ENCODE measurements at places on chromosomes 5 and 9.

GRCh38 chr5:115392611-115393010 is 96.2 kb upstream of the CCDC112 start:
- no peak for DNase-seq

- no peak for DNase-seq
These were observed 48.8 kb downstream of the CEMIP2 start for GRCh38 chr9:71719562-71719961.

DNA sequence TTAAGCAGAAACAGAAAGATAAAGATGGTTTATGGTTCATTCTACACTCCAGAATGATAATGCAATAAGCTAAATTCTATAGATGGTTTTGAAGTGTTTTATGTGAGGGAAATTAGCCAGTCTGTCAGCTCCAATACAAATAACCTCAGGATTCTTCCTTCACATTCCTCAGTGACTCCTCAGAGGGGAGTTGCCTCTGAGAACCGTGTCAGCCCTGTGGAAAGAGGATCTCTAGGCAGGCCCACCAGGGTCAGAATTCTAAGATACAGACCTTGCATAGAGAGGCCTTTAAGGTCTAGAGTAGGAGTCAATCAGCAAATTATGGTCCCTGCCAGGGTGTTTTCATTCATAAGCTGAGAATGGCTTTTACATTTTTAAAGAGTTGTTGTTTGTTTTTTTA is 26.6 kb downstream of the RUSC2 start:
- no peak for DNase-seq

- DNase-seq = no peak
These were observed 21.4 kb downstream of the AGXT2 start for GRCh38 chr5:35026280-35026840.

DNA sequence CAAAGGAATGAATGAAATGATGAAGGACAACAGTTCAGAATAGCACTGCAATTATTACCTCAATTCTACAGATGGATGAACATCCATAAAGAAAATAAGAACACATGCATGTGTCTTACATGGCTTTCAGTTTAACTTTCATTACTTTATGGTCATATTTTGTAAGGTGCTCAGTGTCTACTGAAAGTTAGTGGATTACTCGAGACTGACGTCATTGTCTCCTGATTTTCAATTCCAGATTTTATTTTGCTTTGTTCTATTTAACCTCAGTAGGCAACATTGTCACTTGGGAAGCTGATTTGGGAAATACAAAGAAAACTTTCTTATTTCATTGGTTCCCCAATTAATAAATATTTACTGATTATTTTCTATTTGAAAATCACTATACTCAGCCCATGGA is 363.7 kb downstream of the CHSY3 start:
- DNase-seq = no peak

DNA sequence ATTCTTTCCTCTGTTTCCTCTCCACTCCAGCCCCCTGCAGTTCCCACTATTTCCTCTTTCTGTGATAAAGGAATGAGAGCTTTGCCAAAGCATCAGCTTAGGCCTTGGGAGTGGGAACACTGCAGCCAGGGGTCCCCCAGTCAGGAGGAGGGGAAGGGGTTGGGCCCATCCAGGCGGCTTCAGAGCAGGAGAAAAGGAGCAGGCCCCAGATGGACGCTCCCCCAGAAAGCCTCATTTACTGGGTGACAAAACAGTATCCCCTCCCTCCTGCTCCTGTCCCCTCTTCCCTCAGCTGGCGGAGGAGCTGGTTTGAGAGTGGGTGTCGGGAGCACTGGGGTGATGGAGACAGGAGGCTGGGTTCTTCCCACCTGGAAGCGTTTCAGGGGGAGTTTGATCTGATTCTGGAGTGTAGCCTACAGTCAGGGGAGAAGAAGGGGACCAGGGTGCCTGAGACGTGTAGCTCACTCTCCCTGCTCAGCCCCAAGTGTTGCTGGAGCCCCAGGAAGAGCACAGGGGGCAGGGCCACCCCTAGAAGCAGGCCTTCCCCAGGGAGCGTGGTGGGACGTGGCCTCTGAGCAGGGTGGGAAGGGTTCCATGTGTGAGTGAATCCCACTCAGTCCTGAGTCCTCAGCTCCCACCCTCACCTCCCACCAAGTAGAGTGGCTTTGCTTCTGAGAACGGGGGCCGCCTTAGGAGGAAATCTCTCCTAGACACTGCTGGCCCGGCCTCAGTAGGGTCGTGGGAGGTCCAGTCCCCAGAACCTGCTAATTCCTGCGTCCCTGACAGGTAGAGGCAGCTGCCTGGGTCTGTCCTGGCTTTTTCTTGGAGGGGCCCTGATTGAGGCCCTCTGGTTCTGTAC is 173.1 kb downstream of the CACNA1B start:
- peak; percentile 45 for DNase-seq

DNA sequence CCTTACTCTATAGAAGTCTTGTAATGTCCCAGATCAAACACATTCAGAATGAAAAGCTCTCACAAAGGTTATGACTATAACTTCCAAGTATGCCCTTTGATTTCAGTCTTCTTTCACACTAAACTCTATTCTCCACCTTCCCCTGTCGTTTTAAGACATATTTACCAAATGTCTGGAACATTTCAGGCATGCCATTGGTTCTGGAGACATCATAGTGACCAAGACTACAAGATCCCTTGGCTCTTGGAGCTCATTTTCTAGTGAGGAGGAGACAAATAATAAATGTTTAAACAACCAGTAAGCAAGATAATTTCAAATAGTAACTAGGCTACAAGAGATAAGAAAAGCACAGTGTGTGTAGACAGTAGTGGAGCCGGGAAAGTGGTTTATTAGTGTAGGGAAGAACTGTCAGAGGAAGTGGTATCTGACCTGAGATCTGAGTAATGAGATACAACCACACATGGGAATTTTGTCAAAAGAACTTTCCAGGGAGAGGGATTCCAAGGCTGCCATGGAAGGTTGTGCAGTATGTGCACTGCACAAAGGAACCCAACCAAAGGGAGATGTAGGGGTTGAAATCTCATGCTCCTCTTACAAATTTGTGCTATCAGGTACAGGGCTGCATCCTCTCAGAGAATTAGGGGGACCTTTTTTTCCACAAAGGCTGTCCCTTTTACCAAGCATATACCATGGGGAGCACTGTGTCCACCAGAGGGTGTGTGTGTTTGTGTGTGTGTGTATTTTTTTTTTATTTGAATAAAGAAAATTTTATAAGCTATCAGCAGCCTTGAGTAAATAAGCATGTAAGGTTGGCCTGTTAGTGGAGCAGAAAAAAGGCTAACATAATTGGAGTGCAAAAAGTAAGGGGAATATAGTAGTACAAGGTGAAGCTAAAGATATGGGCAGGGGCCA is 1279.1 kb upstream of the WWC1 start:
- DNase-seq = no peak

DNA sequence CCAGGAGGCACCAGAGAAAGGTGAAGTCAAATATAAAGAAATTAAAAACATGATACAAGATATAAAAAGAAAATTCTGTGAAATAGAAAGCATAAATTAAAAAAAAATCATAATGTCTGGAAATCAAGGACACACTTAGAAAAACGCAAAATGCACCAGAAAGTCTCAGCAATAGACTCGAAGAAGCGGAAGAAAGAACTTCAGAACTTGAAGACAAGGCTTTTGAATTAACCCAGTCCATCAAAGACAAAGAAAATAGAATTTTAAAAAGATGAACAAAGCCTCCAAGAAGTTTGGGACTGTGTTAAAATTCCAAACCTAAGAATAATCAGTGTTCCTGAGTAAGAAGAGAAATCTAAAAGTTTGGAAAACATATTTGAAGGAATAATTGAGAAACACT is 168.3 kb downstream of the PRR16 start:
- DNase-seq = no peak

DNA sequence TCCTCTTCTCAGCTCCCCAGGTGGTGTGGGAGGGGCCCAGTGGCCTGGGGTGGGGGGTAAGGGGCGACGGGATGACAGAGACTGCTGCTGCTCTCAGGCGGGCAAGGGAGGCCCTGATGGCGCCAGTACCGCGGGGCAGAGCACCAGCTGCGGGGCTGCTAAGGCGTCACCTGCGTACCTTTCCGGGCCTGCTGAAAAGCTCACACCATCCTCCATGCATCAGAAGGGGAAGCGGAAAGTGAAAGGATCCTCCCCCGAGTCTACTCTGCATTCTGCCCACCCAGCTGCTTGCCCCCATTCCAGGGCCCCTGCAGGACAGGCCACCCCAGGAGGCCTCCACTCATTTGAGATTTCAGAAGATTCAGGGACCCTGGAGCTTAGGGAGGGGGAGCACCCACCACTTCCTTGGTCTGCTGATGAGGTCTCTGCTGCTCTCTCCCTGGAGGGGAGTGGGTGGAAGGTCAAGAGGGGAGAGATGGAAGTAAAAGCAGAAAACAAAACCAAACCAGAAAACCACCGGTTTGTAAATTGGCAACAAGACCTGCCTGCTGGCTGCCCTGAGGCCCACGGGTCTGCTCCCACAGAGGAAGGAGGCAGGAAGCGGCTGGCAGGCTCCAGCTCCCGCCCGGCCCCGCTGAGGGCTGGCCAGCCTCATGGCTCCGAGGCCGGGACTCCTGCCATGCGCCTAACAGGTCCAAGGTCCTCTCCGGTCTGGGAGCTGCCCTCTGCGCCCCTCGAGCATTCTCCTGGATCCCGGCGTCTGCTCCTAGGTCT is 33.6 kb downstream of the PRRT1B start:
- DNase-seq = no peak

DNA sequence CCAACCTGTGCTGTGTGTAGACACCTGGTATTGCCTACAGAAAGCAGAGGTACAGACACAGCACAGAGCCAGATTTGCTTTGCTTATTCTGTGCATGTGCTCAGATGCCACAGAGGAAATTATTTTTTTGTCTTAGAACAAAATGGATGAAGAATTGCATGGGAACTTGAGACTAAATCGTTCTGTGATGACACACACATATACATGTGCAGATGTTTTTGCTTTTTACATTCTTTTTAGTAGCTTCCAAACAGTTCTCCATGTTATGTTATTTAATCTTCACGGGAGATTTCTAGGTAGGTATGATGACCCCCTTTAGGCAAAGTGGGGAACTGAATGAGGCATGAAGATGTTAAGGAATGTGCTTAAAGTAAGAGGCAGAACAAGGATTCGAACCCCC is 221.5 kb upstream of the PANK3 start:
- DNase-seq = no peak

- no peak for DNase-seq
These were observed 88.5 kb upstream of the ANKH start for GRCh38 chr5:14960120-14960462.

- no peak for DNase-seq
These were observed 171.4 kb downstream of the MCTP1 start for GRCh38 chr5:95113489-95113888.

DNA sequence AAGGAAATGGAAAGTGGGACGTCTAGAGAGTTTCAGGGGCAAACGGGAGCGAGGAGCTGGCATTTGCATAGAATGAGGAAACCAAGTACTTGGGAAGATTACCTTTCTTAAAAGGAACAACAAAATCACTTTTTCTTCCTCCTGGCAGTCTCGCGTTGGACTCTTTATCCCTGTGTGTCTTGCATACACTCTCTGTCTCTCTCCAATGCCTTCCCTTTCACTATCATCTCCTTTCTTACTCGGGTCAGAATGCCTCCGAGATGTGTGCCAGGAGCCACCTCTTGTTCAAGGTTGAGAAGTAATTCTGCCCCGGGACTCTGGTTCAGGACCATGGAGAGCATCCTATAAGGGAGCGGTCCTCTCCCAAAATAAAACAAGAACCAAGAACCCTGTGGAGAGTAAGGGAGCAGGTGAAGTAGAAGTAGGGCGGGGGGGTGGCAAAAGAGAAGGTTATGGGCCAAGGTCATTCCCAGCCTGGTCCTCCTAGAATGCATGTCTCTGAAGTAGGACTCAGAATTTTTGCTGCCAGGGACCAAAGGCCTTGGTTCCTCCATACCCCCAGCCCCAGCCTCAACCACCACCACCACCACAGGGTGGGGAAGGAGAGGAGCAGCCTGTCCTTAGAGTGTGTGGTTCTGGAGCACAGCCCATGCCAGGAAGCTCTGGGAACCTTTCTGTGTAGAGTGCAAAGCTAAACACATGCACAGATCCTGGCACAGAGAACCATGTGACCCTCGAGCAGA is 72.1 kb upstream of the ARAP3 start:
- no peak for DNase-seq

Data from putamen (tissue), 1 donor.